ENCODE measurements at places on chromosomes 11 and 22.

DNA sequence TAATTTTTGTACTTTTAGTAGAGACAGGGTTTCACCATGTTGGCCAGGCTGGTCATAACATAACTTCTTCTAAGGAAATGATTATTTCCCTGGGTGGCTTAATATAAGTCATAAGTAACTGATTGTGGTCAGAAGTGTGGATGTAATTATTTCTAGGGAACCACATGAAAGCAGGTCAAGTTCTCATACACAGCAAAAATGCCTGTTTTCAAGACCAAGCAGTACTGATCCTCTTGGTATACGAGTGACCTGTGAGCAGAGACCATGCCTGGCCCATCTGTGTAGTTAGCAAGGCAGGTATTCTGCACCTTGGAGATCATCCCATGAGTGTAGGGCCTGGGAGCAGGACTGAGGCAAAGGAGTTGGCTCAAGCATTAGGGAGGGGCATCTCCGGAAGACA lies 32.5 kb upstream of the NUCB2 start:
- no peak for DNase-seq

DNA sequence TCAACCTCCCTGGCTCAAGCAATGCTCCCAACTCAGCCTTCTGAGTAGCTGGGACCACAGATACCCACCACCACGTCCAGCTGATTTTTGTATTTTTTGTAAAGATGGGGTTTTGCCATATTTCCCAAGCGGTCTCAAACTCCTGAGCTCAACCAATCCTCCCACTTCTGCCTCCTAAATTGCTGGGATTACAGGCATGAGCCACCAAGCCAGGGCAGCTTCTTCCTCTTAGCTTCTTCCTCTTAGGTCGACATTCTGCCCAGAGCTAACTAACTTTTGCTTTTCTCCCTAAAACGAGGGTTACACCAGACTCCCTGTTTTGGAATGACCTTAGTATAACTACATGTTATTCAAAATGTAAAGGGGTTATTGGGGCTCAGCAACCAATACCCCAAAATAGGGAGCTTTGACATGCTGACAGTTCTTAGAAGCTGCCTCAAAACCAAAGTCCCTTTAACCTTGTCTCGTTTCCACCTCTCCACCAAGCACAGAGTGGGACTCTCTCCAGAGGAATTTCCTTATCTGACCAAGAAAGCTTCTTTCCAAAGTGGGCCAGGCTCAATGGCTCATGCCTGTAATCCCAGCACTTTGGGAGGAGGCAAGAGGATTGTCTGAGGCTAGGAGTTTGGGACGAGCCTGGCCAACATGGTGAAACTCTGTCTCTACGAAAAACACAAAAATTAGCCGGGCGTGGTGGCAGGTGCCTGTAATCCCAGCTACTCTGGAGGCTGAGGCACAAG lies 7.0 kb downstream of the HPS5 start:
- DNase-seq = no peak

- no peak for DNase-seq
Measured at GRCh38 chr11:31826536-31827438, 15.7 kb upstream of the PAX6 start.

GRCh38 chr22:38030311-38031133 lies 26.7 kb upstream of the PICK1 start:
- DNase-seq = no peak

- no peak for DNase-seq
Measured at GRCh38 chr11:132174362-132175255, 804.2 kb downstream of the NTM start.

- DNase-seq = no peak
Measured at GRCh38 chr11:16373768-16374167, 17.4 kb upstream of the SOX6 start.

DNA sequence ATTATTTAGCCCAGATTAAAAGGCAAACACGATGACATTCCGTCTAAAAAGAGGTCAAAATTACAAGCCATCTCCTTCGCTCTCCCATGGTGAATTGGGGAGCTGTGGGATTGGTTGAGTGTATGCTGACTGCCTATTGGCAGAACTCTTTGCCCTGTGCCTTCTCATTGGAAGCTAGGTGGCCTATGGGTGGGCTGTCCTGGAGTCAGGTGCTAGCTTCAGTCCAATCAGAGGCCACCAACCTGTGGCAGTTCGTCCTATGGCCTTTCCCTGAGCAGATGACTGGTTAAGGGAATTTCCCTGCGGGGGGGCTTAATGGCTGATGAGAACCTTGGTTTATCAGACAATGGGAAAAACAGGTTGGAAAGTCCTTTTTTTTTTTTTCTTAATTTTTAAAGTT lies 3.2 kb upstream of the MTMR3 start:
- no peak for DNase-seq

DNA sequence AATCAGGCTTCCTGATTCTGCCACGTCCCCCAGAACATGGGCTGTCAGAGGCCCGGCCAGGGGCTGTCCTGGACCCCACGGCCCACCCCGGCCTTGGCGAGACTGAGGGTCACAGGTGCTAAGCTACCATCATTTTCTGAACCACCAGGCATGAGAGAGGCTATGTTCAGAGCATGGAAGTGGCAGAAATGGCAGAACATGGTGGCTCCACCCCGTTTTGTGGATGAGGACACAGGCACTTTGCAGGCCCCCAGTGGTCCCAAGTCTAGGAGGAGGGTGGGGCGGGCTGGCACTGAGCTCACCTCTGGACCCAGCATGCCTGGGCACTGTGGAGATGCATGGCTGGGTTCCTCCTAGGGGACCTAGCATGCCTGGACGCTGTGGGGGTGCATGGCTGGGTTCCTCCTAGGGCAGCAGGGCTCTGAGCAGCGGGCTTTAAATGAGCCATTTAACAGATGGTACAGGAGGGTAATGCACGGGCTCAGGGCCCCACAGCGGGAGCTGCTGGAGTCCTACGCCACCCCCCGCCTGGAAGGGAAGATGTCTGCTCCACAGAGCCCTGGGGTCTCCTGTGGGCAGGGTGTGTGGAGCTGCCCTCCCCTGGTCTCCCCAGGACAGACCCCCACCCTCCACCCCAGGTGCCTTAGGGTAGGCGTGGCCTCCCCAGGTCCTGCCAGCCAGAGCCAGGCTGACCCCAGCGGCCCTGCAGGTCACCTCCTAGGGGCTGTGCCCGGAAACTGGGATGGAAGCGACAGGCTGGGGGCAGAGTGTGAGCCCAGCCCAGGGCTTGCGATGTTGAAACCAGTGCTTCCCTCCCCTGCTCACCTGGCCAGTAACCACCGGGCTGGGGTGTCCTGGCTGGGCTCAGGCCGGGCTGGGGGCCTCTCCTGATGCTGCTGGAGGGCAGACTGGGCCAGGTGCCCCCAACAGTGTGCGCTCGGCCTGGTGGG lies 6.1 kb upstream of the MUC5AC start:
- no peak for DNase-seq

GRCh38 chr11:17572359-17572690 lies 25.3 kb downstream of the OTOG start:
- no peak for DNase-seq

DNA sequence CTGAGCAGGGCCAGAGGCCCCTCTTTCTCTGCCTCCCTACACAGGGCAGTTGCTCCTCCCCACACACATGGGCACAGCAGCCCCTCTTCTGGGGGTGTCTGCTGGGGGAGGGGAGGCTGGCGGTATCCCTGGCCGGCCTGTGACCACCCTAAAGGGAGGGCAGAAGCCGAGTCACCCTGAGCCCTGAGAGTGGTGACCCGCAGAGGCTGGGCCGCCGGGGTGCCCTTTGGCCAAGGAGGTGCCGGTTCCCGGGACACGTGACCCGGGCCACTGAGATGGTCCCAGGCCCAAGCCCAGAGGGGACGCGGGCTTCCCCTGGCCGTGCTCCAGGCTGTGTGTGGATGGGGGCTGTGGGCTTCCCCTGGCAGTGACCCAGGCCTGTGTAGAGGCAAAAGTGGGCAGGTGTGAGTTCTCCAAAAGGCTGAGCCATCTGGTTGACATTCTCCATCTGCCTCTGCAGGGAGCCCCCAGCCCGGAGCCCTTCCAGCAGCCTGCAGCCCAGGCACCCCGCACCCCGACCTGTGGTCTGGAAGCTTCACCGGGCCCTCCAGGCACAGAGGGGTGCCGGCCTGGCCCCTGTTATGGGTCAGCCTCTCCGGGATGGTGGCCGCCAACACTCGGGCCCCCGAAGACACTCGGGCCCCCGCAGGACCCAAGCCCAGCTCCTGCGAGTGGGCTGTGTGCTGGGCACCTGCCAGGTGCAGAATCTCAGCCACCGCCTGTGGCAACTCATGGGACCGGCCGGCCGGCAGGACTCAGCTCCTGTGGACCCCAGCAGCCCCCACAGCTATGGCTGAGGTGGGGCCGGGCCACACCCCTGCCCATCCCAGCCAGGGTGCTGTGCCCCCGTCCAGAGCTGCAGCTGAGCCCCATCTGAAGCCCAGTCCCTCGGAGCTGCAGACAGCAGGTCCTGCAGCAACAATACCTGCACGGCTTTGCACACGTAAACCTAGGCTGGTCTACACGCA lies 1.0 kb downstream of the ADM2 start:
- no peak for DNase-seq

DNA sequence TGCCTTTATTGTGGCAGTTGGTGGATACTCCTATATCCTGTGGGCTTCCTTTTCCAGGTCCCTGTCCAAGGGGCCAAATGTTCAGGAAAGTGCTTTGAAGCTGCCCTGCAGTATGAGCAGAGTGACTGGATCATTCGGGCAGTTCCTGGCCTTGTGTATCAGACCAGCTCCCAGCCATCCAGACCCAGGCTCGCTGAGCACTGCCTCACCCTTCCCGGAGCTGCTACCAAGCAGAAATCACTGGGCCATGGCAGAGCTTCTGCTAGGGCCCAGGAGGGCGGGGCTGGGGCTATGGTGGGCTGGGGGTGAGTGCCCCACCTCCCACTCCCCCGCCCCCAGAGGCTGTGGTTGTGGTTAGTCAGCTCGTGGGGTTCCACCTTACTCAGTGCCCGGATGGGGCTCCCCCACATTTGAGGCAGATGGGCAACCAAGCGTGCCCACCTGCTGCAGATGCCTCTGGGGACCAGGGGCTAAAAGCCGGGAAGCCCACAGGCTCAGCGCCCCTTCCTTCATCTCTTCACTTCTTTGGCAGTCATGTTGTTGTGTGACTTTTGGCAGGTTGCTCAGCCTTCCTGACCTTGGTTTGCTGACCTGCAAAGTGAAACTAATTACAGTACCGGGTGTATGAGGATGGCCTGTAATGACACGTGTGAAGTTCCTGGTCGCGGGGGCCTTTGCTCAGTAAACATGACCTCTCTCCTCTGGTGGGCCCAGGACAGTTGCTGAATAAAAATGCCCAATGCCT lies 2.1 kb upstream of the LRRC32 start:
- peak; percentile 21 for DNase-seq

DNA sequence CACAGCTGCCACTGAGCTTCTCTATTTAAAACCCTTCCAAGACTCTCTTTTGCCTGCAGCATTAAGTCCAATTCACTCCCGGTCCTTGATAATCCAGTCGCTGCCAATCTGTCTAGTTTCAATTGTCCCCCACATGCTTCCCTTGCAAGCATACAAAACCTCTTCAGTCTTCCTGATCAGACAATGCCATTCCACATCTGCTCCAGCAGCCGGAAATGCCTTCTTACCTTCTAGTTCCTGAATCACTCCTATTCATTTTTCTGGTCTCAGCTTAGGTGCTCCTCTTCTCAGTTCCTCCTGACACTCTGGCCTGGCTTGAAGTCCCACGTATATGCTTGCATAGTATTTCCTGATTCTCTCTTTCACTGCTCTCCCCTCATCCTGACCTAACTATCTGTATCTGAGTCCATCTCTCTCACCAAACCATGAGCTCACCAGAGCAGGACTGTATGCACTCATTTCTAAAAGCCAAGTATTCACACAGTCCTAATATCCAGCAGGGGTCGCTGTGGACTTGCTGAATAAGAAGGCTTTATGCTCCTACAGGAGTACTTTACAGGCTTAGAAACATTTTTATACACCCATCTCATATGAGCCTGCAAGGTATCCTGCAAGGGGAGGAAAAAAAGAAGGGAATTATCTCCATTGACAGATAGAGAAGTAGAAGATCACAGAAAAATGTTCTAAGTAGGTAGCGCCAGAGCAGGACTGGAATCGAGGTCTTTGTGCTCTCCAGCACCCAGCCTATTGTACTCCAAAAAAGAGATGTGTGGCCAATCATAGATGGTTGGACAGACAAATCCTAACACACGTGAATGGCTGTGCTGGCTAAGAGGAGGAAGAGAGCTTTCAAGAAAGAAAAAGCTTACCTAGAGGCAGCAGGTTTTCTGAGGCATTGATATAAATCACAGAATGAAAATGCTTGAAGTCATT lies 19.2 kb downstream of the XRRA1 start:
- DNase-seq = peak; percentile 19

DNA sequence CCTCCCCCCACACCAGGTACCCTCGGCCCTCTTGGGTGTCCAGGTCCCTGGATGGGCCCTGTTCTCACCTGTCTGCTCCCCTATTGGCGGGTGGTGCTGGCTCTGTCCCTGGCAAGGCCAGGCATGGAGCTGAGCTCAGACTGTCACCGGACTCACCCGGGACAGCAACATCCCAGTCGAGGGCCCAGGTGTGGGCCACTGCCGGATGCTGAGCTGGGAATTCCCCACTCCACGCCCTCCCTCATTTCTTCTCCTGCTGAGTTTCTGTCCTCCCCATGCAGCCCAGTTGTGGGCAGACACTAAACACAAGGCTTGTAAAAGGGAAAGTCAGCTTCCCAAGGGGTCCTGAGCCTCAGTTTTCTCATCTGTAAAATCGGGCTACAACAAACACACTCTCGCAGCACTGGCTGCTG lies 2.0 kb upstream of the AP5B1 start:
- DNase-seq = no peak

- no peak for DNase-seq
Measured at GRCh38 chr11:14418801-14419417, 59.9 kb upstream of the RRAS2 start.

- no peak for DNase-seq
Measured at GRCh38 chr11:30244265-30244664, 13.5 kb downstream of the FSHB start.

- no peak for DNase-seq
Measured at GRCh38 chr11:57881647-57882046, 120.0 kb downstream of the CTNND1 start.

- no peak for DNase-seq
Measured at GRCh38 chr11:100612766-100613165, 74.3 kb upstream of the ARHGAP42 start.

- DNase-seq = no peak
Measured at GRCh38 chr11:74037309-74037708, 28.4 kb upstream of the UCP3 start.
